ENCODE measurements at places on chromosomes 4 and X. TPM values are rescaled to one million over a fixed set of nuclear protein-coding genes. Genes with fewer than 3 reads are reported as not detected.

The STATH gene
- not detected for total RNA-seq

DNA sequence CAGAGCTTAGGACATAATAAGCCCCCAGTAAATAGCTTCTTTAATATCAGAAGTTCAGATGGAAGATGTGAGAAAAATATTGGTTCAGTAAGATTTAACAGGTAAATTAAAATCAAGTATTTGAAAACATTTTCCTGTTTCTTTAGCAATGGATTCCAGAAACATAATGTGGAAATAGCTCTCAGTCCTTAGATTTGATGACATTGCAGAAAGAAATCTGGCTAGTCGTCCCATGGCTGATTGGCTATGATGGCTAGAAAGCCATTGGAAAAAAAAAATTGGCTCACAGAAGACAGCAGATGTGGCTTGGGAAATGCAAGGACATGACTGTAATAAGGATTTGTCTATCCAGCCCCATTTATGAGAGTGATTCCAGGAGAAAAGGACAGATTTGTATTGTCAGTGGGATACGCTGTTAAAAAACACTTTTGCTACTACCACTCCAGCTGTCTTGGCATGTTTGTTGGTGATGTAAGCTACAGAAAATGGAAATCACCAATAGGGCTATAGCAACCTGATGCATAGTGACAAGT lies 78.3 kb downstream of the AR start:
- DNase-seq, result no peak

The ARSH gene
- total RNA-seq, result not detected

GRCh38 chr4:73194064-73194463 lies 64.5 kb downstream of the ANKRD17 start:
- DNase-seq, result no peak

GRCh38 chrX:13009273-13009672 lies 34.4 kb downstream of the TMSB4X start:
- DNase-seq, result no peak

DNA sequence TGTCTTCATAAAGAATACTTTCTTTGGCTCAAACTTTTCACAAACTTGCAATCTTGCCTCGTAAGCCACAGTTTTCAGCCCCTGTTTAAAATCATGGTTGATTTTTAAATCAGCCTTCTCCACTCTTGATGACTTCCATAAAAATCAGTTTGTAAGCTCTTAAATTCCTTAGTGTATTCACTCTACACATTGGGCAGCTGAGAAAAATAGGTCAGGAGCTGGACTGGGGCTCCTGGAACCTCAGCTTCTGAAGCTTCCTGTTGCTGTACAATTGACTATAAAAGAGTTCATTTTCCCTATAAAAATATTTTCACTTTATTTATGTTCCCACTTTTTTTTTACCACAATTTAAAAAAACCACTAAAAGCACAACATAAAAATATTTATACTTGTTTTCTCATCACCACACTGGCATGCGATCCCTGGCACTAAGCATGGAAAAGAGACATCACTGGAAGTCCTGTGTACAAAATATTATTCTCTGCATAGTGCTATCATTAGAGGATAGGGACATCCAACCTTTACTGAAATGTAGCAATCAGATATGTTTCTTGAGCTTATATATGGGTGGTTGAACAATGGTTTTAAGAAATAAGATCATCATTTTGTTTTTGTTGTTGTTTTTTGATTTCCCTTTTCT lies 345.7 kb downstream of the FBXO8 start:
- no peak for DNase-seq

DNA sequence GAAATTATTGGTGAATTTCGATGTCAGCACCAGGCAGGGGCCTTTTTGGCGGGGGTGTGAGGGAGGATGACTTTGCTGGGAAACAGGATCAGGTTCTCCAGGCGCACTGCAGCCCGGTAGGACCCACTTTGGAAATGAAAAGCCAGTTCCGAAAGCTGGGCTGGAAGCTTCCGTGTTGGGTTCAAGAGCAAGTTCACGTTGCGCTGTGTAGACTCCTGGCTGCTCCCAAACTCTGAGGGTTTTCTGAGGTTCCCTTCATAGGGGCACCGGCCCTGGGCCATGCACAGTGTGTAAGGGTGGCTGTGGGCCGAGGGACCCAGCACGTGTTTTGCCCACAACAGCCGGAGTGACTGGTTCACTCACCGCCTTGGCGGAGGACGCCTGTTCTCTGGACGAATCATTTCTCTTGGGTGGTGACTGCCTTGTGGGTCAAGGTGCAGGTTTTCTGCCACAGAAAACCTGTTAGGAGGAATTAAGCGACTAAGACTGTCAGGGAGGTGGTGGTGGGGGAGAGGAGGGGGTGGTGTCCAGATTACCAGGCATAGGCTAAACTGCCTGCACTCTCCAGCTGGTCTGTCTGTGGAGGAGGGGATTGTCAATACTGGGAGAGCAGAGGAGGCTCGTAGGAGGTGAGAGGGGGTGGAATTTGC lies 8.0 kb downstream of the SHOX start:
- no peak for DNase-seq

The RTL5 gene
- total RNA-seq, result 0.25 TPM

DNA sequence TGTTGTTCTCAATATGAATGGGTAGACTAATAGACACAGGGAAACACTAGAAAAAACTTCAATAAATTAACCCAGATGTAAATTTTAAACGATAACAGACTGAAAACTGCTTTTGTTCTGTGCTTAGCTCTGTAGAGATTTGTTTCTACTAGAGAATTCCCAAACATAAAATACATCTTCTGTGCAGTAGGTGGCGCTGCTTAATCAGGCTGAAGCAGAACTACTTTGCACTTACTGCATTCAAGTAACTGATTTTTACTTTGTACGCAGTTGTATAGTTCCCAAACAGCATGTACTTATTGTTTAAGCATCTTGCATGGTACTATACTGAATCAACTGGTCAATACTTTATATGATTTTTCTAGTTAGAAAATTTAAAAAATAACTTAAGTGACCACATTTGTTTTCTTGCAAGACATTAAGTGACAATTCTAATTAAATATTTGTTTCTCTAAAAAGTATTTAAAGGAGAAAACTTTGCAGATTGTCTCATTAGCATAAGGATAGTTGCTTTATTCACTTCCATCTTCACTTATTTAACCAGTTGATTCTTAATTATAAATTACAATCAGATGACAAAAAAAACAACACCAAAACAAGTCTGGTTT lies 490.6 kb downstream of the IL15 start:
- peak; percentile 53 for DNase-seq

- DNase-seq, result no peak
These were observed 240.1 kb downstream of the FRAS1 start for GRCh38 chr4:78297116-78297800.

The NDUFB11 gene
- total RNA-seq, result 95.3 TPM

- no peak for DNase-seq
These were observed 3.4 kb downstream of the TEX13B start for GRCh38 chrX:107978707-107979307.

DNA sequence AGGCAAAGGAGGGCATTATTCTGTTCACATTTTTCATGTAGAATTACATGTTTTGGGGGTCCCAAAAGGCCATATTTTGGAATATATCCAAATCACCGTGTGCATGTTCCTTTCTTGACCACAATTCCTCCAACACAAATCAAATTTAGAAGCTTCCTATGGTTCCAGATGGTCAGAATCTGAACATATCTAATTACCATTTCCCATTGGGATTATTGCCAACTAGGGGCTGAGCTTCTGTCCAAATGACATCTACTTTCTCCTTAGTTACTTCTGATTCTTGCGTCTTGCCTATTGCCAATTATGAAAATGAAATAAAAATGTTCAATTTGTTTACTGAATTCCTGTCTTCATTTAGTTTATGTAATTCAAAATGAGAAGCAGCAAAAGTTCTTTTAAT lies 163.7 kb downstream of the CPE start:
- DNase-seq, result no peak

GRCh38 chr4:54498661-54499111 lies 159.1 kb upstream of the KIT start:
- no peak for DNase-seq

- no peak for DNase-seq
These were observed 24.0 kb upstream of the SGMS2 start for GRCh38 chr4:107800706-107801105.

The IQSEC2 gene
- total RNA-seq, result 0.46 TPM

GRCh38 chr4:27152703-27153102 lies 292.1 kb downstream of the STIM2 start:
- no peak for DNase-seq

- no peak for DNase-seq
These were observed 118.8 kb downstream of the PDLIM5 start for GRCh38 chr4:94570558-94570957.

GRCh38 chr4:54588404-54588803 lies 69.4 kb upstream of the KIT start:
- no peak for DNase-seq

The GABRA4 gene
- not detected for total RNA-seq

The DGAT2L6 gene
- not detected for total RNA-seq

The UCHL1 gene
- 9.3 TPM for total RNA-seq

GRCh38 chr4:120481756-120482155 lies 415.1 kb upstream of the MAD2L1 start:
- no peak for DNase-seq

GRCh38 chrX:137194164-137194563 lies 160.4 kb upstream of the GPR101 start:
- no peak for DNase-seq

DNA sequence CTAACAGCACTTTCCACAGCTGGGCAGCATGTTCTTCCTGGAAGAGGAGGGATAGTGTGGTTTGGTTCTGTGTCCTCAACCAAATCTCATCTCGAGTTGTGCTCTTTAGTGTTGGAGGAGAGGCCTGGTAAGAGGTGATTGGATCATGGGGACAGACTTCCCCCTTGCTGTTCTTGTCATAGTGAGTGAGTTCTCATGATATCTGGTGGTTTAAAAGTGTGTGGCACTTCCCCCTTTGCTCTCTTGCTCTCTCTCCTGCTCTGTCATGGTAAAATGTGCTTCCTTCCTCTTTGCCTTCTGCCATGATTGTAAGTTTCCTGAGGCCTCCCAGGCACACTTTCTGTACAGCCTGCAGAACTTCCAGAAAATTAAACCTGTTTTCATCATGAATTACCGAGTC lies 133.7 kb upstream of the NDP start:
- DNase-seq, result no peak

The LGI2 gene
- total RNA-seq, result not detected

GRCh38 chr4:101191302-101192098 lies 155.8 kb downstream of the PPP3CA start:
- no peak for DNase-seq

GRCh38 chr4:87555773-87556619 lies 26.8 kb upstream of the SPARCL1 start:
- DNase-seq, result no peak

DNA sequence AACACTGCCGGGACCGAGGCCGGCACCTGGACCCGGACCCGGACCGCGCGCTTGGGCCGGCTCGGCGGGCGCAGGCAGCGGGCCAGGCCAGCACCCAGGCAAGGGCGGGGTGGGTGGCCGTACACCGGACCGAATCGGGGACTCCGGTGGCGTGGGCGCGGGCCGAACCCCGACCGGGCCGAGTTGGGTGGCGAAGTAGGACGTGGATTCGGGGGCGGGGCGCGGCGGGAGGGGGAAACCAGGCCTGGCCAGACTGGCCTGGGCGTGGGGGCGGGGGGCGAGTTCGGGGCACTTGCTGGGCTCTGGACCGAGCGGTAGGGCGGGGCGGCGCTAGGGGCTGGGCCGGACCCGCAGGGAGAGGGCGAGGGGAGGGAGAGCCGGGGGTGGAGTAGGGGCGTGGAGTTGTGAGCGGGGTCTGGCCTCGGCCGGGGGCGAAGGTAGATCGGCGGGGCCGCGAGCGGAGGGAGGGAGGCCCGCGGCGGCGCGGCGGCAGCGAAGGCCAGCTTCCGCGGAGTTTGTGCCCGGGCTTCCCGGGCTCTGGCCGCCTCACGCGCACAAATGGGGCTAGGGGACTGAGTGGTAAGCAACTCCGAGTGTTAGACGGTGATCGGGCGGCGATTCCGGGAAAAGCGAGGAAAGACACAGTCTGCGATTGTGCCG lies 1.8 kb upstream of the BCORL1 start:
- no peak for DNase-seq

DNA sequence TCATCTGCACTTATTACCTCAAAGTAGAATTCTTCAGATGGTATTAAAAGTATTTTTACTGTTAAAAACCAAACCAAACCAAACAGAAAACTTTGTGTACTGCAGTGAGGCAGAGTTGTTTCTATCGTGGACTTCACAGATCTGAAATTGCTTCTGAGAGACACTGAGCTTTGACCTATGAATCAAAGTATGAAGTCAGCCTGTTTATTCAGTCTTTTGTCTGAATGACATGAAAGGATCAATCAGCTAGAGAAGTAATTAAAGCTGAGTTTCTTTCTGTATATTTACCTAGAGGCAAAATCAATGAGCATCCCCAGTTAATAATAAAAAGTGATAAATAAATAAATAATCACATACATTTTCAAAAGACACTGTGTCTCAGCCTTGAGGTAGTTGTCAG lies 2121.0 kb downstream of the PCDH7 start:
- DNase-seq, result no peak

The KCTD8 gene
- total RNA-seq, result not detected

DNA sequence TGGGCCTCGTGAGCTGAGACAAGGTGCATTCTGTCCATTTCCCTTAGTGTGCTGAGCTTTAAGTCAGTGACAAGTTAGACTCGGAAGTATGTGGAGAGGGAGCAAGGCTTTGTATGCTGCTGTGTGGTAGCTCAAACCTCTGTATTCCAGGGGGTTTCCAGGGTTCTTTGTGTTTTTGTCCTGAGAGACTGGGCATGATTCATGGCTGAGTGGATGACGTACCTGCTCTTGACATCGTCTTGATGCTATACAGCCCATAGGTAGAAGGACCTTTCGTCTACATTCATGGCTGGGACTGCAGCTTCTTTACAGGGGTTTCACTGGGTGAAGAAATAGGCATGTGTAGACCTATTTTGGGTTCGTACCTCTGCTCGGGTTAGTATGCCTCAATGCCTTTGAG lies 162.7 kb upstream of the WDR1 start:
- DNase-seq, result no peak

GRCh38 chr4:120709991-120710390 lies 212.5 kb downstream of the PRDM5 start:
- no peak for DNase-seq

GRCh38 chr4:170794525-170794924 lies 704.8 kb upstream of the AADAT start:
- no peak for DNase-seq

DNA sequence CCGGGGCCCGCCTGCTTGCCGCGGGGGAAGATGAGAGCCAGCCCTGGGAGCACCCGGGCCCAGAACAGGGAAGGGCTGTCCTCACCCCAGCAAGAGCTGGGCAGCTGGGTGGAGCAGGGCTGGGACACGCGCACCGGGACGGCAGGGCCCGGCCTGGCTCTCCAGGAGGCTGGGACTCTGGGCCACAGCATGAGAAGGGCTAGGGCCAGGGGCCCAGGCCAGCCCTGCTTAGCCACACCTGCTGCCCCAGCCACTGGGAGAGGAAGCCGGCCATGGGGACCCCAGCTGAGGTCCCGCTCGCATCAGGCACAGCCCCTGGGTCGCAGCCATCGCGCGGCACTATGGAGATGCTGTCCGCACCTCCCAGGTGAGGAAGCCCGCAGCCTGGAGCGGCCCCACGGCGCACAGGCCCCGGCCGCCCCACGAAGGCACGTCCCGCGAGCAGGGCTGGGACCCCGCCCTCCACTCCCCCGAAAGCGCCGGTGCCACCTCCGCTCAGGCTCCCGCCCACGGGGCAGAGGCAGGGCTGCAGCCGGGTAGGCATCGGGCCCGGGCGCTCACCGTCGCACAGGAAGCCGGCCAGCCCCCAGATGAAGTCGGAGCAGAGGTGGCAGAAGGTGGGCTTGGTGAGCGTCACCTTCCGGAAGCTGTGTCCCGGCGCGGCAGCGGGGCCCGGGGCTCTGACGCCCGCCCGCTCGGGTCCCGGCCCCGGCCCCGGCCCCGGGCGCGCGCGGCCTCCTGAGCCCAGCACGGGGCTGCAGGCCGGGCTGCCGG lies 531 bp downstream of the DGKQ start:
- DNase-seq, result peak; percentile 70

The CA5B gene
- total RNA-seq, result 5.4 TPM

The NAP1L5 gene
- total RNA-seq, result 4.2 TPM

Measured in activated T-cell treated with anti-CD3 and anti-CD28 coated beads, Interleukin-2, amount 50 U/mL, for 4 hours (primary cell).